ENCODE measurements at places on chromosomes 7 and 10. TPM values are rescaled to one million over a fixed set of nuclear protein-coding genes. Genes with fewer than 3 reads are reported as not detected.
A peak's percentile ranks its signal among the peaks of the same experiment; 100 is the strongest.

The PNLIP gene
- total RNA-seq = not detected

The SOSTDC1 gene
- total RNA-seq = 13.9 TPM

The AKR1C8 gene
- total RNA-seq = not detected

The SHTN1 gene
- 32.3 TPM for total RNA-seq

The C10orf67 gene
- total RNA-seq = 0.45 TPM

The NOS3 gene
- total RNA-seq = 1.1 TPM

The OR2A42 gene
- not detected for total RNA-seq

The IFIT1B gene
- total RNA-seq = not detected

The GNAI1 gene
- total RNA-seq = 14.7 TPM

The GNGT1 gene
- total RNA-seq = not detected

The TRIM50 gene
- not detected for total RNA-seq

The CLDN12 gene
- total RNA-seq = 42.5 TPM

The TSPAN15 gene
- total RNA-seq = 137 TPM

The STK31 gene
- total RNA-seq = 2.1 TPM

The C7orf33 gene
- total RNA-seq = not detected

The IDI2 gene
- not detected for total RNA-seq

GRCh38 chr7:95715274-95715673, 57.1 kb upstream of the DYNC1I1 start:
- no peak overlapping the region for H3K4me3 ChIP-seq
- H3K36me3 ChIP-seq = no peaks in the 10 kb centered on the region
- DNase-seq = no peak
- no peaks in the 10 kb centered on the region for H3K4me1 ChIP-seq
- no peak overlapping the region for H3K27ac ChIP-seq

DNA sequence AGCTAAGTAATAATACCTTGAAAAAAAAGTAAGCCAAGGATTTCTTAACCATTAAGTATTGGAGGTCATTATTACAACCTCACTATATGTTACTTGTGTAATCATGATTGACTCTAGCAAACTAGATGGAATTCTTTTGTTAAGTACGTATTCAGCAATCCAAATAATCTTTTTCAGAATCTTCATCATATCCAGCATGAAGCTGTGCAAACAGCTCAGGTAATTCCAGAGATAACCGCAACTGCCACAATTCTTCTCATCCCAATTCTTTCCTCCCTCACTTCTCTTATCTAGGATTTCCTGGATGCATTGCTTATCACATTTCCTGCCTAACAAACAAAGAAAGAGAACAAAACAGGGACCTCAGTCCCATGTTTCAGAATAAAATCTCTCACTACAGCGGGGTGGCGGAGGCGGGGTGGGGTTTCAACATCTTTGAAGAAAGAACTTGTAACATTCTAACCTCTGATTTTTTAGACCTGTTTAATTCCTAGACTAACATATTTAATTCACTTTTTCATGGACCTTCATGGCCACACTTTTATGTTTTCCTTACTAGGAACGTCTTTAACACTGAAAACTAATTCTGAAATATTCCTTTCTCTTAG, 156.5 kb downstream of the POM121L12 start:
- no peak overlapping the region for H3K27ac ChIP-seq
- no peak overlapping the region for H3K4me3 ChIP-seq
- no peaks in the 10 kb centered on the region for H3K27me3 ChIP-seq
- no peak for DNase-seq

GRCh38 chr10:78953113-78953798, 115.5 kb upstream of the ZMIZ1 start:
- H3K27me3 ChIP-seq = no peaks in the 10 kb centered on the region
- no peaks in the 10 kb centered on the region for H3K4me1 ChIP-seq
- H3K27ac ChIP-seq = no peak overlapping the region
- no peak for DNase-seq
- H3K4me3 ChIP-seq = no peak overlapping the region

- no peaks in the 10 kb centered on the region for H3K27me3 ChIP-seq
- H3K4me3 ChIP-seq = no peak overlapping the region
- H3K27ac ChIP-seq = no peak overlapping the region
- no peak for DNase-seq
Measured at GRCh38 chr7:75808106-75808505, 5.5 kb downstream of the CCL24 start.

GRCh38 chr7:996079-996872, 13.3 kb downstream of the CYP2W1 start:
- no peak overlapping the region for H3K4me3 ChIP-seq
- H3K27ac ChIP-seq = no peak overlapping the region
- no peak for DNase-seq
- H3K36me3 ChIP-seq = peaks cover 65% of the 10 kb centered on the region
- H3K27me3 ChIP-seq = no peaks in the 10 kb centered on the region

DNA sequence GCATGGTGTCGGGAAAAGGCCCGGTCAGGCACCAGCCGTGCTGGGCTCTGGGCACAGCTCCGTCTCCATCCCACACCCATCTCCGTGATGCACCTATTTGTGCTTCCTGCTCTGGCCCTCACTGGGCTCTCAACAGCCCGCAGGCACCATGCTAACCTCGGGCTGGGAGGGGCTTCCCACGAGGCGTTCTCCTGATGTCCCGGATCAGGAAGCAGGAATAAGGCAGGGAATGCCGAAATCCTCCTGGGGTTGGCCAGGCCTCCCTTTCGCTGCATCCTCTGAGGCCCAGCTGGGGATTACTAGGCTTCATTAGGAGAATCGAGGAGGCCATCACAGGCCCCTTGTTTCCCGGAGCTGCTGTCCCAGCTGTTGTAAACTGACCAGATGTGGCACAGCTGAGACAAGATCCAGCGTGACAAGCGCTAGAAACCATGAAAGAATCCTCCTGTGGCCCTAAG, 72.0 kb downstream of the FAM53B start:
- H3K27me3 ChIP-seq = no peaks in the 10 kb centered on the region
- H3K4me1 ChIP-seq = no peaks in the 10 kb centered on the region
- no peaks in the 10 kb centered on the region for H3K36me3 ChIP-seq
- no peak overlapping the region for H3K4me3 ChIP-seq

- no peak overlapping the region for H3K4me3 ChIP-seq
- H3K36me3 ChIP-seq = no peaks in the 10 kb centered on the region
- no peaks in the 10 kb centered on the region for H3K4me1 ChIP-seq
- DNase-seq = no peak
- H3K27ac ChIP-seq = no peak overlapping the region
Measured at GRCh38 chr10:88120075-88120474, 256.6 kb downstream of the PTEN start.

DNA sequence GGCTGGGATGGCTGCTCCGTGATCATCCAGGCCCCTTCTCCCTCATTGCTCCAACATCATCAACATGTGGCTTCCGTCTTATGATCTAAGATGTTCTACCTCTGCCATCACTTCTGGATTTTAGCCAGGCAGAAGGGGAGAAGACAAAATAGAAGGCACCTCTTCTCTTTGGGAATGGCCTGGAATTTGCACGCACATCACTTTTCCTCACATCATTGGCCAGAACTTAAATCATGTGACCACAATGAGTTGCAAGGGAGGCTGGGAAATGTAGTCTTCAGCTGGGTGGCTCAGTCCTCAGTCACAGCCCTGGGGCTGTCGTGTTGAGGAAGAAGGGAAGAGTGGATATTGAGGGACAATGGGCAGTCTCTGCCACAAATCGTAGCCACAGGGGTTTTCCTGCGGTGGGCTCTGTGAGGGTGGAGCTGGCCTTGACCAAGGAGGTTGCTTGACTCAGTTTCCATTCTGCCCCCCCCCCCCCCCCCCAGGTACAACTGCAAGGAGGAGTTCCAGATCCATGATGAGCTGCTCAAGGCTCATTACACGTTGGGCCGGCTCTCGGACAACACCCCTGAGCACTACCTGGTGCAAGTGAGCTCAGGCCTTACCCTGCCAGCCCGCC, 50.3 kb downstream of the PALD1 start:
- peaks cover 70% of the 10 kb centered on the region for H3K27me3 ChIP-seq
- no peak overlapping the region for H3K4me3 ChIP-seq
- no peaks in the 10 kb centered on the region for H3K4me1 ChIP-seq
- H3K36me3 ChIP-seq = no peaks in the 10 kb centered on the region
- no peak overlapping the region for H3K27ac ChIP-seq

DNA sequence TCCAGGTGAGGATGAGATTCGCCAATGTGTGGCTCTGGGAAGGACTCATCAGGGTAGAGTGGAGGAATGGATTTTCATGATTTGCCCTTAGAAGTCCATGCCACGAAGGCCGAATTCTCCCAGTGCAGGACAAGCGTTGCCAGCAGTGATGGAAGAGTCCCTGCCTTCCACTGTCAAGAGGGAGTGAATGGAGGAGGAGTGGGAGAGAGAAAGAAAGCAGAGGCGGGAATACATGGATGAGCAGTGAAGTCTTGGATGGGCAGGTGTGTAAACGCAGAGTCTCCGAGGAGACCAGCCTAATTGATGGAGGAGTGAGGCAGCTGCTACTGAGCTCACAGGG, 419.2 kb downstream of the GLRX3 start:
- H3K4me1 ChIP-seq = no peaks in the 10 kb centered on the region
- H3K27ac ChIP-seq = no peak overlapping the region
- DNase-seq = no peak
- no peaks in the 10 kb centered on the region for H3K36me3 ChIP-seq
- H3K27me3 ChIP-seq = no peaks in the 10 kb centered on the region

- H3K4me1 ChIP-seq = peaks cover 34% of the 10 kb centered on the region
- H3K4me3 ChIP-seq = peak overlapping the region; percentile 52
- H3K27me3 ChIP-seq = no peaks in the 10 kb centered on the region
- peaks cover 5% of the 10 kb centered on the region for H3K36me3 ChIP-seq
Measured at GRCh38 chr10:68087685-68088401, 12.8 kb upstream of the HERC4 start.

- H3K4me3 ChIP-seq = no peak overlapping the region
- no peak overlapping the region for H3K27ac ChIP-seq
Measured at GRCh38 chr7:111424768-111425167, 137.5 kb downstream of the IMMP2L start.

GRCh38 chr10:132481690-132482089, 55.9 kb upstream of the INPP5A start:
- H3K27me3 ChIP-seq = peaks cover 49% of the 10 kb centered on the region
- H3K4me3 ChIP-seq = no peak overlapping the region
- no peak for DNase-seq
- H3K27ac ChIP-seq = no peak overlapping the region

GRCh38 chr10:68560186-68560942, at the start of gene TET1:
TET1 (plus strand) TSS chr10:68560337; CDS start chr10:68572339, 12,002 bp downstream.
- peak within 1 kb of the TSS; percentile 63 for H3K4me3 ChIP-seq
- peaks cover 28% of the 10 kb centered on the region for H3K27me3 ChIP-seq
- H3K27ac ChIP-seq = no peak within 1 kb of the TSS
- H3K36me3 ChIP-seq = no peaks in the 10 kb centered on the region
- DNase-seq = peak; percentile 51

GRCh38 chr10:44332465-44332864, 52.4 kb downstream of the CXCL12 start:
- no peak overlapping the region for H3K4me3 ChIP-seq
- H3K36me3 ChIP-seq = no peaks in the 10 kb centered on the region
- H3K4me1 ChIP-seq = no peaks in the 10 kb centered on the region
- DNase-seq = no peak

GRCh38 chr10:947051-947450, 15.5 kb upstream of the LARP4B start:
- no peak overlapping the region for H3K4me3 ChIP-seq
- H3K27ac ChIP-seq = no peak overlapping the region
- no peaks in the 10 kb centered on the region for H3K36me3 ChIP-seq
- no peaks in the 10 kb centered on the region for H3K27me3 ChIP-seq
- H3K4me1 ChIP-seq = peaks cover 9% of the 10 kb centered on the region
- DNase-seq = no peak

GRCh38 chr7:91050677-91051076, 213.6 kb upstream of the FZD1 start:
- H3K27ac ChIP-seq = no peak overlapping the region
- no peaks in the 10 kb centered on the region for H3K4me1 ChIP-seq
- no peaks in the 10 kb centered on the region for H3K27me3 ChIP-seq
- DNase-seq = no peak
- peaks cover 5% of the 10 kb centered on the region for H3K36me3 ChIP-seq

DNA sequence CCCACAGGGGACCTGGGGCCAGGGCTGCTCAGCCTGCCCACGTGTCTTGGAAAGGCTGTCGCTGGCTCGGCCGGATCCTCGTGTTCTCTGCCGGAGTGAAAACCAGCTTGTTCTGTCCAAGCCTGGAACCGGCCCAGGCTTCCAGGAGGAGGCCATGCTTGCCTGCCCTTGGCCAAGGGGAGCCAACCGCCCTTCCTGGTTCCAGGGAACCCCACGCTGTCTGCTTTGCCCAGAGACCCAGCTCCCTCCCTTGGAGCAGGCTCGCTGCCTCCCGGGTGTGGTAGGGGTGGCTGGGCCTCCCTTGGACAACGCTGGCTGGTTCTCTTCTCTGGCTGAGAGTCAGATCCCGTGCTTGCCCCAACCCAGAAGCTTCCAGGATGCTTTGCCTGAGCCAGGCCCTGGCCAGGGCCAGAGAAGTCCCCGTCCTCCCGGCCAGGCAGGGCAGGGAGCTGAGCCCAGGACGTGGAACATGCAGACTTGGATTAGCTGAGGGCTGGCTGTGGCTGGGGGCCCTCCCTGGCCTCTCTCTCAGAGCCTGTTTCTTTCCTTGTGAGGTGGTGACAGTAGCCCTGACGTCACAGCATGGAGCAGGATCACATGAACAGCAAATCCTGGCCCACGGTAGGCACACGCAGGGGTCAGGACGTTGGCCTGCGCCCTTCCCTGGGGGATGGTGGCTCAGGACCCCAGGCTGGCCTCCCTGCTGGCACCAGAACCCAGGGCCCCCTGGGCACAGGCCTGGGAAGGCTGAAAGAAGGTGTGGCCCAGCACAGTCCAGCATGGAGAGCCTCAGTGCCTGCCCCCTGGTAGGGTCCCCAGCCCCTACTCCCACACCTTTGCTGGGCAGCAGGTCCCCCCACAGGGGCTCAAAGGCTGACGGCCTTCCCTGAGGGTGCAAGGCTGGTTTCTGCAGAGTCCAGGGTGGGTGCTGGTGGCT, 67.5 kb downstream of the PWWP2B start:
- H3K27me3 ChIP-seq = no peaks in the 10 kb centered on the region
- H3K4me1 ChIP-seq = no peaks in the 10 kb centered on the region
- H3K36me3 ChIP-seq = no peaks in the 10 kb centered on the region
- H3K27ac ChIP-seq = no peak overlapping the region
- DNase-seq = no peak
- H3K4me3 ChIP-seq = no peak overlapping the region

- no peaks in the 10 kb centered on the region for H3K27me3 ChIP-seq
- H3K36me3 ChIP-seq = no peaks in the 10 kb centered on the region
- no peak for DNase-seq
- no peak overlapping the region for H3K4me3 ChIP-seq
- H3K4me1 ChIP-seq = no peaks in the 10 kb centered on the region
Measured at GRCh38 chr7:80630608-80631405, 7.6 kb upstream of the CD36 start.

DNA sequence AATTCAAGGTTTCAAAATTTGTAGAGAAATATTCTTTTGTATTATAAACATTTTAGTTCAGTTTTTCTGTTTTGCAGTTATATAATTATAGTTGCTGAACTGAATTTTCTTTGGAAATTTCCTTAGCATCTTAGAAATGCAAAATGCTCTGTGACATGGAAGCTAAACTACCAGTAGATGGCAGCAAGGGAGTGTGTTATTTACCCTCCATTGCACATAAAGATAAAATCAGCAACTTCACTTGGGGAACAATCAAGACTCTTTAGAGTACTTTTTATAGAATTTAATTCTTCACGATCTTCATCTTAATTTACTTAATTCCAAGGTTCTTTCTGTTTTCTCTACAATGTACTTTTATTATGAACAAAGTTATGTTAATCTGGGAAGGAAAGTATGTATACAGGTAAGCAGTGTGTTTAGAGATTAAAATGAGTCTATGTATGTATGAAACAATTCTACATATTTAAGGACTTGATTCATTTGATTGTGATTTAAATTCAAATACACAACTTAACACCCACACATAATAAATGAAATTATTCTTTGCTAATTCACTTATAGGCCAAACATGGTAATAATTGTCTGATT, 404.2 kb downstream of the THSD7A start:
- no peaks in the 10 kb centered on the region for H3K27me3 ChIP-seq
- DNase-seq = peak; percentile 30
- no peak overlapping the region for H3K27ac ChIP-seq
- H3K4me1 ChIP-seq = no peaks in the 10 kb centered on the region

- H3K27me3 ChIP-seq = no peaks in the 10 kb centered on the region
- H3K36me3 ChIP-seq = no peaks in the 10 kb centered on the region
Measured at GRCh38 chr7:68936471-68937035, 661.7 kb upstream of the AUTS2 start.
